ENCODE measurements at places on chromosomes 16 and 17. TPM values are rescaled to one million over a fixed set of nuclear protein-coding genes. Genes with fewer than 3 reads are reported as not detected.

The ABCA10 gene
- polyA plus RNA-seq, result 0.09 TPM

DNA sequence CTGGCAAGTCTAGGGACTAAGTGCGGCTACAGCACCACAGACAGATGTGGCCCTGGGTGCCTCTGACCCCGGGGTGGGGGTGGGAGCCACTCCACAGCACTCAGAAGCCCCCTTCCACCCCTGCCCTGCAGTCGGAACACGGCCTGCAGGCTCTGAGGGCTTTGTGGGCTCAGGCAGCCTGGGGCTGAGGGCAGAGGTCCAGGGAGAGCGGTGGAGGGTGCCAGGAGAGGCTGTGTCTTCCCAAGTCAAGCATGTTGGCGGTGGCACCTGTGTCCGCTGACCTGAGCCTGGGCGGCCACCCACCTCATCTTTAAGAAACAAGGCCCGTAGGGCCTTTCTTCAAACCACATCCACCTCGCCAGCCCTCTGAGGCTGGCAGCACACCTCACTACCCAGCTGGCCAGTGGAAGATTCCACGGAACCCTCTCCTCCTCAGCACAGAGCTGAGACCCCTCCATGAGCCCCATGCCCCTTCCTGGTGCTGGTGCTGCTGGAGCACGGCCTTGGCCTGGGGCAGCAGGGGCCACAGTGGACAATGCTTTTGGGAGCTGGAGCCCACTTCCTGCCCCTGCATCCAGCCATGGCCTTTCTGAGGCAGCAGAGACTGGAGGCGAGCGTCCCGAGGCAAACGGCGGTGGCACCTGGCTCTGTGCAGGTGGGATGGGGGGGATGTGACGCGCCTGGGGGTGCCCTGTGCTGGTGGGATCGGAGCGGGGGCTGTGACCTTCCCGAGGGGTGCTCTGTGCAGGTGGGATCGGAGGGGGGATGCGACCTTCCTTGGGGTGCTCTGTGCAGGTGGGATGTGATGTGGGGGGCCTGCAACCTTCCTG lies 77.8 kb downstream of the ZNF778 start:
- DNase-seq, result no peak

DNA sequence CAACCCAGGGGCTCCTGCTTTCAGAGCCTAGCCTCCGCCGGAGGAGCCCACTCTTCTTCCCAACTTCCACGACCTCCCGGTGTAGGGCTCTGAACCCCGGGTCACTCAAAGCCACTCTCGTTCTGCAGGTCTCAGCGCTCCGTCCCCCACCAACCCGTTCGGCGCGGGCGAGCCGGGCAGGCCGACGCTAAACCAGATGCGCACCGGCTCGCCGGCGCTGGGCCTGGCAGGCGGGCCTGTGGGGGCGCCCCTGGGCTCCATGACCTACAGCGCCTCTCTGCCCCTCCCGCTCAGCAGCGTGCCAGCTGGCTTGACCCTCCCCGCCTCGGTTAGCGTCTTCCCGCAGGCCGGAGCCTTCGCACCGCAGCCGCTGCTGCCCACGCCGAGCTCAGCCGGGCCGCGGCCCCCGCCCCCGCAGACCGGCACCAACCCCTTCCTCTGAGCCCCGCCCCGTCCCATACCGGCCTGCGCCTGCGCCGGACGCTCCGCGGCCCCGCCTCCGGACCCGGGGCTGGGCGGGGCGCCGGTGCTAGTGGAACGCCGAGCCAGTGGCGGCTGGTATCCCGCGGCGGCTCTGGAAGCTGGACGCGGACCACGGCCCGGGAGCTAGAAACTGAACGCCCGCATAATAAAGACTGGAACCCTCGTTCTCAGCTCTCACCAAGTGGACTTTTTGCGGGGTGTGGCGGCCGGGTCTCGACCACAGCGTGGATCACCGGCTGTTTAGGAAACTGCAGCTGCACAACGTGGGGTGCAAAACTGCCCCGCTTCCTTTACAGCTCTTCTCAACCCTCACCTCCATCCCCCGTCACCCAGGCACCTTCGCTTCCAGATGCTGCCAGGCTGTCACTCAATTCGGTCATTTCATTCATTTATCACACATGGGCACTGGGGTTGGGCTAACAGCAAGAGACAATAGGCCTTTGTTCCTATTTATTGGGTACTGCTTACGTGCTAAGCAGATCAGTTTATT lies 5.0 kb upstream of the SPATA20 start:
- DNase-seq, result peak; percentile 95

DNA sequence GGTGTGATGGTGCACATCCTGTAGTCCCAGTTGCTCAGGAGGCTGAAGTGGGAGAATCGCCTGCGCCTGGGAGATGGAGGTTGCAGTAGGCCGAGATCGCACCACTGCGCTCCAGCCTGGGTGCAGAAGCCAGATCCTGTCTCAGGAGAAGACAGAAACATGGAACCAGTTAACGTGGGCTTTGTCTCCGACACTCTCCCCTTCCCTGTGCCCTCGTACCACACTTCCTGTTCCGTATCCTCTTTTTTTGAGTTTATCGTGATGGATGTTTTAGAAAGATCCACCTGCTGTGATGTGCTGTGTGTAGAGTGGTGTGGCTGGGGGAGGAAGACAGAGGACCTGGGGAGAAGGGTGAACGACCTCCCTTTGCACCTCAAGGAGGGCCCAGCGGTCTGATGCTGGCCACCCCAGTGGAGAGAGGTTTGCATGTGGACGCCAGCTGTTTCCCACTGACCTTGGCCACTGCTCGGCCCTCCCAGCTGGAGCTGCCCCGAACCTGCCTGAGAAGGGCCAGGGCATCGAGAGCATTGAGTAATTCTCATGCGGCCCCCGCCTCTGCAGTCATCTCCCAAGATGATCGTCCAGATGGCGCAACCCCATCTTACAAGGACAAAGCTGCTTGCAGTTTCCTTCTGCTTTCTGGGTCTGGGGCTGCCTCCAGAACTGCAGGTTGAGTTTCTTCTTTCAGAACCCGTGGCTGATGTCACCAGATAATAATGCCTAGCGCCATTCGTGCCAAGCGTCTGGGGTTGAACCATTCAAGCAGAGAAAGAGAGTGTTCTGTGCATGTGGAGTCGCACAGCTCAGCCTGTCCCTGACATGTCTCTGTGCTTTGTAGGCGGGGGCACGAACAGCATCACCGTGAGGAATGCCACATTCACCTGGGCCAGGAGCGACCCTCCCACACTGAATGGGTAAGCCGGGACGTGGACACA lies 126.3 kb downstream of the ABCC1 start:
- DNase-seq, result no peak

GRCh38 chr16:71565812-71566700 lies 10.8 kb downstream of the TAT start:
- no peak for DNase-seq

DNA sequence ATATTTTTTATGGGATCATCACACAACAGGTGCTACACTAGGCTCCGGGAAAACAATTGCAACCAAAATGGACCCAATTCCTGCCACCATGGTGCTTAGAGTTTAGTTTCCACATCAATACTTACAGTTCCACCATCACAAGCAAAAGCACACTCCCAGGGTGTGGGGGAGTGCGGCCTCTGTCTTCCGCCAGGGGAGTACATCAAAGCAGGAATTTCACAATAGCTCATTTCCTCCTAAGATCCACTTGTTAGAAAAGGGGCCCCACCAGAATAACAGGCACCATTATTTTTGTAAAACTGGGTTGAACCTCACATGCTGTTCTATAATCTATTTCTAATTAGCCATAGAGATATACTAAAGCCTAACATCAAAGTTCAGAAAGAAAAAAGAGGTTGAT lies 44.3 kb upstream of the PSMD7 start:
- no peak for DNase-seq

DNA sequence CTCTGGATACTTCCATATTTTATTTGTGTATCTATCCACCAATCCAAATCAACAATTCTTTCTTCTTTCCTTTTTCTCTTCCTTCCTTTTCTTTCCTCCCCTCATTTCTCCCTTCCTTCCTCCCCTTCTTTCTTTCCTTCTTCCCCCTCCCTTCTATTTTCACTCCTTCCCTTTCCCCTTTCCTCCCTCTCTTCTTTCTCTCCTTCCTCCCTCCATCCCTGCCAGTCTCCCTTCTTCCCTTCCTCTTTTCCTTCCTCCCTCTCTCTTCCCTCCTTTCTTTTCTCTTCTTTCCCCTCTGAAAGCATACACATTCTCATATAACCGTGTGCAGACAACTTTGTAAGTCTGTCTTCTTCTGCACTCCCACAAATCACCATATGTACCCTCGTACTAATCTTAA lies 382.3 kb upstream of the MAF start:
- DNase-seq, result no peak

DNA sequence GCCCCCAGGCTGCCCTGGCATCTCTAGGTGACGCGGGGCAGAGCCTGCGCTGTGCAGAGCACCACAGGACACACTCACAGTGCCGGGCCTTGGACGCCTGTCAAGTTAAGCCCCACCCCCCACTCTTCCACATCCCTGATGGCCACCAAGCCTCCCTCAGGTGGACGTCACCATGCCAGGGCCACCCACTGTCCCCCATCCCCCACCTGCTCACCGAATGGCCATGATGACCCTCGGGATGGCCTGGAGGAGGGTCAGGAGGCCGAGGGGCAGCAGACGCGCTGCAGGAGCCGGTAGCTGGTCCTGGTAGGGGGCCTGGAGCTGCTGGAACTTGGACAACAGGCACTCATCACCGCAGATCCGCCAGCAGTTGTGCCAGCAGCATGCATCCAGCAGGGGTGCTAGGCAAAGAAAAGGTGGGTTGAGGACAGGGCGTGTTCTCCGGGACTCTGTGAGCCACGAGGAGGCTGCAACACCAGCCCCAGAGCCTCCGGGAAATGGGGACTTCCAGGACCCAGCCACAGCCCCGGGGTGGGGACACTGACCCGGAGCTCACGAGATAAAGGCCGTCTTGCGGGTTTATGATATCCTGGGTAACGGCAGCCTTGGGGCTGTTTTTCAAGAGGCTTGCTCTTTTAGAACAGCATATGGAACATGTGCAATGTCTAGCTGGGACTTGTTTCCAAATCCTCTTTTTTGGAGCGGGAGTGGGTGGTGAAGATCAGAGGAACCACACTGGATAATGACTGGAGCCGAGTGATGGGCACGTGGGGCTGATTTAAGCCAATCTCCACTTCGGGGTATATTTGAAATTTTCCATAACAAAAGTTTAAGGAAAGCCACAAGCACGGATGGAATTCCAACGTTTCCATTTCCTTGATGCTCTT lies 11.4 kb downstream of the C16orf95 start:
- peak; percentile 35 for DNase-seq

- DNase-seq, result no peak
Measured at GRCh38 chr16:70434484-70435260, 4.2 kb downstream of the ST3GAL2 start.

DNA sequence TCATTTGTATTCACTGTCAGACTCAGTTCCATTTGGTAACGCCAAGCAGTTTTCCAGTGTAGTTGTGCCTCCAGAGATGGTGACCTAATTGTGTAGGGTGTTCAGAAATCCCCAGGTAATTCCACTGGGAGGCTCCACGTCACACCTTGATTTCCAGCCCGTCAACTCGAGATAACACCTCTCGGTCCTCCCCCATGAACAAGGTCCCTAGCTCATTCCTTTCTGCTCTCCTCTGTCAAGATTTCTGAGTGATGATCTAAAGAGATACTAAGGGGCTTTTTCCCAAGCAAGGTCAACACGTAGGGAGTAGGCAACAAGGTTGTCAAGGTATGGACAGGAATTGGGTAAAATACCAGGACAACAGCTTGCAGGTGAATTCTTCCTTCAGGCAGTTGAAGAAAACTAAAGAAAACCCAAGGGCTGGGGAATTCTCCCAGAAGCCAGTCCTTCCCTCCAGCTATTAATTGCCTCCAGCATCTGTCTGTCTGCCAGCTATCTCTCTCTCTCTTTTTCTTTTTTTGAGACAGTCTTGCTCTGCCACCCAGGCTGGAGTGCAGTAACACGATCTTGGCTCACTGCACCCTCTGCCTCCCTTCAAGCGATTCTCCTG lies 31.4 kb downstream of the GPRC5B start:
- no peak for DNase-seq

DNA sequence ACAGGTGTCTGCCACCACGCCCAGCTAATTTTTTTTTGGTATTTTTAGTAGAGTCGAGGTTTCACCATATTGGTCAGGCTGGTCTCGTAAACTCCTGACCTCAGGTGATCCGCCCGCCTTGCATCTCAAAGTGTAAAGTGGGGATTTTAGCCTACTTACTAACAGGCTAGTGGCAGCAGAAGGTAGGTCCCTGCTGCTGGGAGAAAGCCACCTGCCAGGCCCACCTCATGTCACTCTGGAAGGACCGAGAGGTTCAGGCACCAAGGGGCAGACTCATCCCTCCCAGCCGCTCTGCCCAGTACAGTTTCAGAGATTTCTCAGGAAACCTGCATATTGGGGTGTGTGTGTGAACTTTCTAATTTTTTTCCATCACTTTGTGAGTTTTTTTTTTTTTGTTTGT lies 2.1 kb upstream of the RCVRN start:
- no peak for DNase-seq

GRCh38 chr16:87086575-87086974 lies 230.6 kb downstream of the C16orf95 start:
- peak; percentile 9 for DNase-seq

DNA sequence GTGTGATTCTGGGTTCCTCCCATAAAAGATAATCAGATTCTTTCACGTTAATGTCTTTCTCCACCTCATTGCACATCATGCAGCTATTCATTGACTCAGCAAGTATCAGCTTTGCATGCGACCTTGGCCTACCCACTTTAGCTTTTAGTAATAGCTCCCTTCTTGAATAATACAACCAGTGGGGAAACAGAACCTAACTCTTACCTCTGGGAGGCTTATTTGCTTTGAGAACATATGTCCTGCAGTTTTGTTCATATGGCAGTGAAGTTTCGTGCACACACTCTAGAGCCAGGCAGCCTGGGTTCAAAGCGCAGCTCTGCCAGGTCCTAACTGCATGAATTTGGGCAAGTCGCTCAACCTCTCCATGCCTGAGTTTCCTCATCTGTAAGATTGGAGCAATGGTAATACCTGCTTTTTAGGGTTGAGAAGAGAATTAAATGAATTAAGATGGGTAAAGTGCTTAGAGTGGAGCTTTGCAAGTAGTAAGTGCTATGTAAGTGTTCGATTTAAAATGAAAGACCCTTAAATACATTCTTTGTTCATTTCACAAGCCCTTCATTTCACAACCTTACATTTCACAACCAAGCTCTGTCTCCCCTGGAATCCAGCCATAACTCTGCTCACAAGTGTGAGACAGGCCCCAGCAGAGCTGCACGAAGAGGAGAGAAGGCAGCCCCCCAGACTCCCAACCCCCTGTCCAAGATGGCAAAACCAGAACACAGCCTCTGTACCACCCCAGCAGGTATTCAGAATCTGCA lies 29.3 kb downstream of the MAPT start:
- DNase-seq, result peak; percentile 67

Measured in GM23248 (cell line).